ENCODE measurements at places on chromosomes 7 and 10. TPM values are rescaled to one million over a fixed set of nuclear protein-coding genes. Genes with fewer than 3 reads are reported as not detected.
A peak's percentile ranks its signal among the peaks of the same experiment; 100 is the strongest.

- DNase-seq, result no peak
Measured at GRCh38 chr10:29957907-29958331, 101.5 kb downstream of the JCAD start.

- DNase-seq, result peak; percentile 37
Measured at GRCh38 chr7:88546808-88547207, 212.7 kb upstream of the ZNF804B start.

DNA sequence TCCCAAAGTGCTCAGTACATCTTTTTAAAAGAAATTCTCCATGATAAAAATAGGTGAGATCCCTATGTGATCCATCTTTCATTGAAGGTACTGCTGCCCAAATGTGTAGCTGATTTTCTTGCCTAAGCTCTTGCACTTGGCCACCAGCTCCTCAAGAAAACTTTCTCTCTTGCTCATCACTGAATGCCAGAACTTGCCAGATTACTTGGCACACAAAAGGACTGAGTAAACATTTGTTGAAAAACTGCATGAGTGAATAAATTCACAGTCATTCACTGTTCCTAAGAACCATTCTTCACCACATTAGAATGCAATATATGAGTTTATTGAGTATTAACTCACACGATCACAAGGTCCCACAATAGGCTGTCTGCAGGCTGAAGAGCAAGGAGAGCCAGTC lies 99.9 kb downstream of the TRIL start:
- no peak for DNase-seq

DNA sequence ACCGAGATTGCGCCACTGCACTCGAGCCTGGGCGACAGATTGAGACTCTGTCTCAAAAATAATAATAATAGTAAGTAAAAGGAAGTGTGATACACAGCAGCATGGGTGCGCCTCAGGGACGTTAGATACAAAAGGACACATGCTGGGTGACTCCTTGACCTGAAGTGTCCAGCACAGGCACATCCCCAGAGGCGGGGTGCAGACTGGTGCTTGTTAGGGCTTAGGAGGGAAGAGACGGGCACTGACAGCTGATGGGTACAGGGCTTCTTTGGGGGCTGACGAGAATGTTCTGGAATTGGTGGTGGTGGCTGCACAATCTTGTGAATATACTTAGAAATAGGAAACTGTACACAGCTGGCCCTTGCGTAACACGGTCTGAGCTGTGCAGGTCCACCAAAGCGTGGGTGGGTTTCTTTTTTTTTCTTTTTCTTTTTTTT lies 61.8 kb upstream of the DNAJB6 start:
- DNase-seq, result no peak

- no peak for DNase-seq
Measured at GRCh38 chr10:3935141-3935540, 150.1 kb upstream of the KLF6 start.

DNA sequence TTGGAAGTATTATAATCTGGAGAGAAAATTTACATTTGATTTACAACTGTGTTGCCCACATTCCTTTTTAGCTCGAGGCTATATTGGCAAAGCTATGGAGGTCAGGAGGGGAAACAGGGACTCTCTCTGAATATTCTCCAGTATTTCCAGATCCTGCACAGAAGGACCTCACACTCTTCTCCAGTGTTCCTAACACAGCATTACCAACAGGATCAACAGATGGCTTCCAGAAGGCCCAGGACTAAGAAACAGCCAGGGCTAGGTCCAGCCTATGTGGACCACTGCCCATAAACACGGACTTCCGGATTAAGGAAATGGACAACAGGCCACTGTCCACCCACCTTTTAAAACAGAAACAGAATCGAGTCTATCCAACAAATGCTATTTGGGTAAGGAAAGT lies 65.3 kb downstream of the CHCHD3 start:
- no peak for DNase-seq

The SLC26A5 gene
- 0.64 TPM for total RNA-seq

DNA sequence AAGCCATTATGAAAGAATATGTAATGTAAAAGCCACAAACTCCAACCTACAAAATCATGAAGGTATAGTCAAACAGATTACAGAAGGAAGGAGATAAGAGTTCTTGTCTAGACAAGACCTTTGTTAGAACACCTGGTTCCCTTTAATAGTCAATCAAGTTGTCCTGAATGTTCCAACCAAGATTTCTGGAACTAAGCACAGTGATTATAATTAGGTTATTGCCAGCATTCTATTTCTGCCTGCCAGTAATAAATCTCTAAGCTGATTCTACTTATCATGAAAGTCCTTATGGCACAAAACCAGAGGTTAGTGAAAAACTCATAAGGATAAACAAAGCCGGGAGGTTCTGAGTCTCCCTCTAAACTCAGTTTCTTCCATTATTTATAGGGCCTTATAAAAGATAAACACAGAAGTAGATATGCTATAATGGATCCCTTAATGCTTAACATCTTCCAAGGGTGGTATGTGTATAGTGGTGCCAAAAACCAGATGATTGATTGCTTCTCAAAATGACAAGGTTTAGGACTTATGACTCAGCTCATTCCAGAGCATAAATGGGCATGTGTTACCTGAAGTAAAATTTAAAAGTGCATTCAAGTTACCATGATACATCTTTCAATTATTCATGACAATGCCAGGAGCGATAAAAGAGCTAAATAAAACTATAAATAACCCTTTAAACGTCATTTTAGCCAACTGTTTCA lies 237.2 kb downstream of the CSTF2T start:
- no peak for DNase-seq

GRCh38 chr7:1902231-1902855 lies 232.3 kb downstream of the ELFN1 start:
- no peak for DNase-seq

- DNase-seq, result no peak
Measured at GRCh38 chr7:134565643-134566136, 16.8 kb downstream of the AKR1B15 start.

The MLXIPL gene
- total RNA-seq, result not detected

DNA sequence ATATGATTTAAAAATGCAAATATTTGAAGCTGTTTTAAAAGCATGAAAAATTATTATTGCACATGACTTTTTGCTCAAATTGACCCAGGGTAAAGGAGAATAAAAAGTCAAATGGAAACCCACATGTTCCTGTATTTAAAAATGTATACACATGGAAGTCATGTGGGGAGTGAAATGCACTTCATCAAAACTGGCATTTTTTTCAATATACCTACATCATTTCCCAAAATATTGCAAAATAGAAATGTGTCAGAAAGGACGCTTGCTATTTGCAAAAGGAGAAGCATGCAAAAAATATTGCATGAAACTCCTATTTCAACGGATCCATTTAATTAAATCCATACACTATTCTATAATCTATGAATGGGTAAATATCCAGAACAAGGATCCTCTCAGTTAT lies 117.0 kb downstream of the POU6F2 start:
- DNase-seq, result no peak

The SAMD9 gene
- total RNA-seq, result 11.3 TPM

The RNLS gene
- 0.39 TPM for total RNA-seq

- no peak for DNase-seq
Measured at GRCh38 chr7:51335057-51335456, 18.4 kb upstream of the COBL start.

The ASAH2 gene
- total RNA-seq, result 0.38 TPM

GRCh38 chr10:36118314-36118713 lies 476.2 kb upstream of the FZD8 start:
- DNase-seq, result no peak

The LIPM gene
- total RNA-seq, result not detected

DNA sequence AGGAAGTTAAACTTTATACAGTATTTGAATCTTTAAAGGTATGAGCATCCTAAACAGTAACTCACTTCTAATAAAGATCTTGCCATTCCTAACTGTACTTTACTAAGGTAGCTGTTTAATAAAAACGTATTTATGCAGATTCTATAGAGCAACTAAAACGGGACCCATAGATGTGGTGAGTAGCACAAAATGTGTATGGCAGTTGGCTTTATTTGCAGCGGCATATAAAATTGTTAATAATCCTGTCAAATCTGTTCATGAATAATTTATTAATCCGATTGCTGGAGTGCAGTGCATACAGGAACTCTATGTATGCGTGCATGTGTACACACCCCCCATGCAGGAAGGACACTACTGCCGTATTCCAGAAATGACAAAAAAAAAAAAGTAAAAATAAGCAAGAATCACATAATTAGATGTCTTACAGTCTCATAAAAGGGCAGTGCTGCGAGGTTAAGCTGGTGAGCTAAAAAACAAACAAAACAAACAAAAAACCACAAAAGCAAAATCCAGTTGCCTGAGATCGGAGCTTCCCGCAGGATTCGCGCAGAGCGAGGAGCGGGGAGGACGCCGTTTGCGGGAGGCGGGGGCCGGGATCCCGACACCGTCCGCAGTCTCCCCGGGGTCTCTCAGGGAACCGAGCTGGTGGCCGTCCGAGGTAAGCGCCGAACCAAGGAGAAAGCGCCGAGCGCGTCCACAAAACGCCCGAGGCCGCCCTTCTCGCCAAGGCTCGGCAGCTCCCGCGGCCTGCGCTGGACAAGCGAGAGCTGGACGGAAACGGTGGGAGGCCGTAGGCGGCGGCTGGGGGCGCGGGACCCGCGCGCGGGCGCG lies 518 bp upstream of the COMMD3 start:
- DNase-seq, result no peak

- DNase-seq, result no peak
Measured at GRCh38 chr7:129462420-129462819, 28.2 kb downstream of the STRIP2 start.

DNA sequence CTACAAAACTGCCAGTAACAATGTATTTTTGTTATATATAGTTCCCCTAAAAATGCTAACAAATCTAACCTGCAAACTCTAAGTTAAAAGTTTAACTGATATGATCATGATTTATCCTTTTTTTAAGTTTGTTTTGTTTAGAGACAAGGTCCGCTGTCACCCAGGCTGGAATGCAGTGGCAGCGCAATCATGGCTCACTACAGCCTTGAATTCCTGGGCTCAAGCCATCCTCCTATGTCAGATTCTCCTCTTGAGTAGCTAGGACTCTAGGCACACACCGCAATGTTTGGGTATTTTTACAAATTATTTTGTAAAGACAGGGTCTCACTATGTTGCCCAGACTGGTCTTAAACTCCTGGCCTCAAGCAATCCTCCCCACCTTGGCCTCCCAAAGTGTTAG lies 46.6 kb downstream of the ORC5 start:
- DNase-seq, result no peak

GRCh38 chr7:2717293-2718261 lies 29.6 kb downstream of the AMZ1 start:
- no peak for DNase-seq

GRCh38 chr10:98321186-98321780 lies 53.3 kb upstream of the LOXL4 start:
- DNase-seq, result no peak

The NPVF gene
- total RNA-seq, result not detected

The RBM20 gene
- 1.5 TPM for total RNA-seq

DNA sequence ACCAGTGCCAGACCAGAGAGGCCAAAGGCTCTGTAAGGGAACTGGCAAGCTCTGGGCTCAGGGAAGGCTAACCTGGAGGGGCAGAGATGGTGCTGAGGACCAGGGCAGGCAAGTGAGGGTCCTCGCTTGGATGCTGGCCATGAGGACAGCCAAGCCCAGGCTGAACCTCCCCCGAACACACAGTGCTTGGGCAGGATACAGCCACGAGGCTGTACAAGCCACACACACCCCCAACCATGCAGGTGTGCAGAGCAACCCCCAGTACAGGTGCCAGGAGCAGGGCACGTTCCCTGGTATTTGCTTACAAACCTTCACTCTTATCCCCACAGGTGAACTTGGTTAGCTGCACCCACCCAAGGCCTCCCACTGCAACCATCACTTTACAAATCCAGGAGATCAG lies 185.7 kb downstream of the GRID1 start:
- DNase-seq, result no peak

DNA sequence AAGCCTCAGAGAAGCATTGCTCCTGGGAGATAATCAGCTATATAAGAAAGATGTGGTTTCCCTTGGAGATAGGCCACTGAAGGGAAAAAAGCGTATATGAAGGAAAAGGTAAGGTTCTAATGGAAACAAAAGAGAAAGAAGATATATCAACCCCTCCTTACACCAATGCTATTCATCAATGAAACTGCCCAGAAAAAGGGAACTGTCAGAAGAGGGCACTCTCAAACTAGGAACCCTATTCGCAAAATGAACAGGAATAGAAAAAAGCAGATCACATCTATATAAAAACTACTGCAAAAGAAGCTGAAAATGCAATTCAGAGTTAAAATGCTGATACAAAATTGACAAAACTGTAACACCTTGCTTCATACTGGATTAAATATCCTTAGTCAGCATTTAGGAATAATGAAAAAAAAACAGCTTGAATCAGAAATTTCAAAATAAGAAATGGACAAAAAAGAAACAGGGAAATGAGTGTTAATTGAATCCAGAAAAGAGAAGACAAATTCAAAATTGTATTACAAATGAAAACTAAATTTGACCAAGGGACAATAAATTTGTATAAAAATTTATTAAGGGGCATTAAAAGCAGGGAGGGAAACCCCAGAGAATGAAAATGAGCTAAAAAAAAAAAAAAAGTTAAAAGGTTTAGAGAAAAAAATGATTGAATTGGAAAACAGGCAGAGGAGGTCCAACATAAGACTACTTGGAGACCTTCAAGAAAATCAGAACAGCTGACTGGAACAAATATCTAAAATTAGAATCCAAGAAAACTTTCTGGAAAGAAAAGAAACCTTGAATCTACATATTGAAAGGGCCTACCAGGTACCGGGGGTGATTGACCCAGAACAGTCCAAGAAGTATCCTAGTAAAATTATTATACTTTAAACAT lies 17.9 kb downstream of the NHLRC2 start:
- DNase-seq, result no peak

- peak; percentile 12 for DNase-seq
Measured at GRCh38 chr7:139619367-139619657, 95.8 kb downstream of the CLEC2L start.

The SPDYE9 gene
- total RNA-seq, result not detected

- DNase-seq, result no peak
Measured at GRCh38 chr10:52999681-53000080, 227.1 kb upstream of the MBL2 start.

All from dermis microvascular lymphatic vessel endothelial cell (primary cell).